ENCODE measurements at places on chromosomes 2 and 18.

DNA sequence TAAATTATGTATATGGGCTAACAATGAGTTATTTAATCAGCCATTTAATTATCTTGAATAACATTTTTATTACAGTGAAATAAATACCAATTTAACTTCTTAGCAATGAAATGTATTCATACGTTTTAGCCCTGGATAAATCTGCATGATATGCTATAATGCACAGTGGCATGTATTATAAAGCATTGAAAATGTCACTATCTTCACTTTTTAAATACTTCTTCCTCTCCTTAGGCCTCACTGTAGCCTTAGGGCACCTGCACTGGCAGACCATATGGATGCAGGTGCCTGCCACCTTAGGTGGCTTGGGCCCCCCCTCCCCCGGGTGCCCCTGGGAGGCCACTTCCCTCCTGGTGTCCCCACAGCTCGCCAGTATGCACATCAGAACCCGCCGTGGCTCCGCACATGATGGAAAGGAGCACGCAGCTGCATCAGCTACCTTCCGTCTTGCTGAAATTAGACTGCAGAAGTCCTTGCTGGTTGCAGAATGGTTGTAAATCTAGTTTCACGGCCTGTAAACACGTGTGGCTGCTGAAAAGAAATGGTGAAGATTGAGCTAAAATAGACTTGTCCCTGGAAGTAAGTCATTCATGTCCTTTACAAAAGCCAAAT is 56.7 kb downstream of the ADI1 start:
- no peak for DNase-seq

GRCh38 chr2:99414566-99414965 is 75.3 kb downstream of the REV1 start:
- no peak for DNase-seq

GRCh38 chr2:79892123-79892522 is 379.3 kb downstream of the CTNNA2 start:
- DNase-seq: no peak

GRCh38 chr2:224831530-224831929 is 115.4 kb upstream of the CCDC195 start:
- DNase-seq: no peak

GRCh38 chr2:11419781-11420180 is 46.2 kb downstream of the E2F6 start:
- peak; percentile 68 for DNase-seq

DNA sequence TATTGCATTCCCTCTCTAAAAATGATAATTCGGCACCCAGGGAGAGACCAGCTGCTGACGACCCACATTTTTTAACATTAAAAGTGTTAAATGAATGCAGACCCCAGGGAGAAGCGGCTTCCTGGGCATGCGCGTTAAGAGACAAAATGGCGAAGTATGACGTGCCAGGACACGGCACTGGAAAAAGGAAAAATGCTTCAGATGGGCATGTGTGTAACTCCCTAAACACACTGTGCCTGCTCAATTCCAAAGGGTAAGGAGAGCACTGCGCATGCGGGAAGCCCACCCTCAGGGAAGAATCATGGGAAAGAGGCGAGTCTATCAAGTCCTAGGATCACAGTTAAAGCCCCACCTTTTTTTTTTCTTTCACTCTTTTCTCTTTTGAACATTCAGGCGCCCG is 58.1 kb downstream of the CYP26B1 start:
- DNase-seq: no peak

- no peak for DNase-seq
These were observed 233.9 kb downstream of the VAPA start for GRCh38 chr18:10147752-10148151.

DNA sequence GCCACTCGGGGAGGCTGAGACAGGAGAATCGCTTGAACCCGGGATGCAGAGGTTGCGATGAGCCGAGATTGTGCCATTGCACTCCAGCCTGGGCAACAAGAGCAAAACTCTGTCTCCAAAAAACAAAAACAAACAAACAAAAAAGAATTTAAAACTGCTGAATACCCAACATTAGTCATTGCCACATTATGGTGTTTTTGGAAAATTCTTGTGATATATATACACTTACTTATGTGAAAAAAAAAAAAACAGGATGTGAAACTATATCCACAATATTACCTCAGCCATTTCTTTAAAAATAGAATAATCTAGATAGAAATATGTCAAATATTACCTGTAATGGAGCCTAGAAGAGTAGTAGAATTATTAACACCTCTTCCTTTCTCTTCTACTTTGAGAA is 288.3 kb upstream of the FN1 start:
- DNase-seq: no peak

GRCh38 chr2:241617431-241618154 is 19.4 kb downstream of the THAP4 start:
- no peak for DNase-seq

- DNase-seq: no peak
These were observed 2.3 kb downstream of the FEV start for GRCh38 chr2:218982586-218983262.

DNA sequence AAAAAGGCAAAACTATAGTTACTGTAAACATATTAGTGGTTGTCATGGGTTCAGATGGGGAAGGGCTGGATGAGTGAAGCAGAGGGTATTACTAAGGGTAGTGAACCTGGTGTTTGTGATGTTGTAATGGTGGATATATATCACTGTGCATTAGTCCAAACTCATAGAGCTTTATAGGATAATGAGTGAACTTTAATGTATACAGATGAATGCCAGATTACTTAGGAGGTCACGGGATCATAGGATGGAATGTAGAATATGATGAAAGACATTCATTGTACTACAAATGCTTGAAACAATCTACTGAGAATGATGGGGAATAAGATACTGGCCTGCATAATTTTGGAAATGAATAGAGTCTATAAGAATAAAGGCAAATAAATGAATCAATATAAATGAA is 226.7 kb upstream of the ZNF804A start:
- DNase-seq: no peak

DNA sequence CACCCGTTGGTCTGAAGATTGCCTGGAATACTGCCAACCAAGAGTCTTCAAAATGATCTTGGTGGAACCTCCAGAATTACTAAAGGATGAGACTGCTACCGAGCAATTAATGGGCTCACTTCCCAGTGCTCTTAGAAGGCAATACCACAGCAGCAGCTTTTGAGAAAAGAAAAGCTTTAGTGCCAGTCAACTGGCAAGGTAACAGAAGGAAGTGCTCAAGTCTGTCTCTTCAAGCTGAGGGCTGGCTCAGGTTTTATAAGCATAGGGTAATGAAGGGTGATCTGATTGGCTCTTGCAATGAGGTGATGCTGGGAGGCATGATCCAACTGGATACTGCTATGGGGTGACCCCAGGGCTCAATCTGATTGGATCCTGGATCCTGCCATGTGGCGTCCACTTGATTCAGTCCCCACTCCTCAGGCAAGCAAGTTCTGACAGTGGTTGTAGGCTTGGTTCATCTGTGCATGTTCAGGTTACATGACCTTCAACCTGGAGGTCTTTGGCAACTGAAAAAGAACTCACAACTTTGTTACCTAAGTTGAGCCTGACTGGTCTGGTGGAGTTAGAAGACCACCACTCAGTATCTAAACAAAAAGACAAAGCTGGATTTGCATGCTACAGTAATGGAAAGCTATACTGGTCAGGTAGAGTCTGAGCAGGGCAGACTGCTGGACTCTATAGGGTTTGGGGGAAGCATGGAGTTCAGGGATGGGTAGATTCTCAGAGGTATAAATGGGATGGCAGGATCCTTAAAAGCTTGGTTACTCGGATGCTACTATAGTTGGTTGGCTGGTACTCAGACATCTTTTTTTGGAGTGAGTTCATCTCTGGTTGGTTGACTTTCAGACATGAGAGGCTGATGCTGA is 14.0 kb upstream of the RIF1 start:
- DNase-seq: no peak

DNA sequence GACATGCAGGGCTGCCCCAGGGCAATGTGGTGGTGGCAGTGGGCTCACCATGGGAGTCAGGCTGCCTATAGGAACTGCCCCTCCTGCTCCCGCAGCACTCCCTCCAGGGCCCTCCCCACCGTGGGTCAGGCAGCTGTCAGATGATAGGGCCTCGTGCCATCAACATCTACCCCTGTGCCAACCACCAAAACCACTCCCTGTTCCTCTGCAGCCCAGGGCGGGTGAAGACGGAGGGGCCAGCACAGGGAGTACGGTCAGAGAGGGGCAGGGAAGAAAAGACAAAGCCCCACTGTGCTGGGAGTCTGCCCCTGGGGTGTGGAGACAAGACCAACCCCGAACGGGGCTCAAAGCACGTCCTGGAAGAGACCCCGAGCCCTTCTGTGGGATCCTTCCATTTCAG is 97.4 kb downstream of the TNS1 start:
- DNase-seq: no peak

GRCh38 chr2:97919858-97920257 is 75.9 kb downstream of the TMEM131 start:
- DNase-seq: no peak

DNA sequence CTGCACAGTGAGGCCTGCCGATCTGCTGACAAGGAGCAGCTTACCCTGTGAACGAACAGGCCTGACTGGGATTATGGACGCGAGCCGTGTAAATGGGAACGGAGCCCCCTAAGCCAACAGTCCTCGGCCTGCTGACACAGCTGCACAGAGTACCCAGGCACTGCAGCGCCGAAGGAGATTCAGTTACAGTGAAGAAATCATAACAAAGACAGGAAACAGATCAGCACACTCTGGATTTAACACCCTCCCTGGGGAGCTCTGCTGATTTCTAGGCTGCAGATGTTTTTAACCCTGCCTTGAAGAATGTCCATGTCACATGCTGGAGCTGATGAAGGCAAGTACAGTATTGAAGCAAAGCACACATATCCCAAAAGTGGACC is 43.4 kb downstream of the COLEC12 start:
- DNase-seq: peak; percentile 90

- DNase-seq: no peak
These were observed 272.3 kb upstream of the EPHA4 start for GRCh38 chr2:221844212-221845020.

DNA sequence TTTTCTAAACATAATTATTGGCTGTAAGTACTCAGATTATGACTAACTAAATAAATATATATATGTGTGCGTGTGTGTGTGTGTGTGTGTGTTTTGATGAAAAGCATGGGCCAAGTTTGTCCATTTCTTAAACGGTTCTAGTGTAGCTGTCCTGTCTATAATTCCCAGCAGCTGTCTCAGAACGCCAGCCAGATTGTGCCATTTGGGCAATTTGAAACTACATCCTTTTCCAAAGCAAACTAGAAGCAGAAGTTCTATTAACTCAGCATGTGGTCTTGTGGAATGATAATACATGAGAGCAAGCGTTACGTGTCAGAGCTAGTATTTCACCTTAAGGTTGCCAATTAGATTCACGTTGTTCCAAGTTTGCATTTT is 1.7 kb downstream of the ARHGAP28 start:
- peak; percentile 86 for DNase-seq

- DNase-seq: no peak
These were observed 435 bp downstream of the ADCY3 start for GRCh38 chr2:24919506-24920097.

GRCh38 chr2:28681606-28682005 is 70.0 kb upstream of the PPP1CB start:
- no peak for DNase-seq

DNA sequence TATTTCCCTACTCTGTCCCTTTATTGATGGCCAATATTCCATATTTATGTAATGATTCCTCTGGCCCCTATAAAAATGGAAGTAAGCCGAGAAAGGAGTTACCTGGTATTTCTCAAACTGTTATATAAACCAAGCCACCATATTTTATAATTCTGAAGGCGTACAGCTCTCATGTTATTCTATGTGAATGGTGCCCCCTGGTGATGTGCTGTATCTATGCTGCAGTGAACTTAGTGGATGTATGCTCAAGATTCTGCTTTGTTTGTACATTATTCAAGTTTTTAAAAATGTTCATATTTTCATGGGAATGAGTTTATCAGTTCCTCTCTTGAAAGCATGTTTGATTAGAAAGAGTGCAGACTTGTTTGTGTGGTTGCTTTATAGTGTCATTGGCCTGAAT is 194.5 kb upstream of the LRRTM1 start:
- DNase-seq: peak; percentile 48

- DNase-seq: peak; percentile 70
These were observed 5.5 kb downstream of the NHEJ1 start for GRCh38 chr2:219155054-219155644.

GRCh38 chr2:49236316-49236715 is 82.0 kb upstream of the FSHR start:
- no peak for DNase-seq

DNA sequence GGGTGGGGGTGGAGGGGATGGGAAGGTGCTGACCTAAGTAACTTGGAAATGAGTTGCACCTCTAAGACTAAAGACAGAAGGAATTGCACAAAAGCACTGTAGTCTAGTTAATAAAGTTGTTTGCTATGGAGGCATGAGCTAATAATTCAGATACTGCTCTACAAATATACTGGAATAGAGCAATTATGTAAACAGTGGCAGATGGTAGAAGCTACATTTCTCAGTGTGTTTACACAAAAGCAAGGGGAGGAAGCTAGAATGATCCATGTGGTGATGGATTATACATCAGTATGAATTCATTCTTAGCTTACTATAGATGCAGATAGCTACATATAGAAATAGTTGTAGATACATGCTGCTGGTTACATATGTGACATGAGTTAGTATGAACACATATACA is 27.6 kb upstream of the UBE2F start:
- DNase-seq: no peak

GRCh38 chr18:72444798-72445155 is 99.4 kb downstream of the CBLN2 start:
- DNase-seq: no peak

DNA sequence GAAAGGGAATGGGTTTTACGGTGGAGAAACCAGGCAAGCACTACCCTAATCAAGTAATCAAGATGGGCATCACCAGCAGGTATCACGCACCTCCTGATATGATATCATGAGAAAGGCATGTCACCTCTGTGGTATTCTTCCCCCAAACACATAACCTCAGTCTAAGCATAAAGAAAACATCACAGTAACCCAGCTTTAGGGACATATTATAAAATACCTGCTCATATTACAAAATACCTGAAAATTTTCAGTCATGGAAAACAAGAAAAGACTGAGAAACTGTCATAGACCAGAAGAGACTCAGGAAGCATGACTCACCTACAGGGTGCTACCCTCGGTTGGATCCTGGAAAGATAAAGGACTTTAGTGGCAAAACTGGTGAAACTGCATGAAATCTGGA is 30.5 kb downstream of the GCKR start:
- DNase-seq: no peak

- DNase-seq: no peak
These were observed 344.9 kb downstream of the TDRD15 start for GRCh38 chr2:21468624-21469023.

DNA sequence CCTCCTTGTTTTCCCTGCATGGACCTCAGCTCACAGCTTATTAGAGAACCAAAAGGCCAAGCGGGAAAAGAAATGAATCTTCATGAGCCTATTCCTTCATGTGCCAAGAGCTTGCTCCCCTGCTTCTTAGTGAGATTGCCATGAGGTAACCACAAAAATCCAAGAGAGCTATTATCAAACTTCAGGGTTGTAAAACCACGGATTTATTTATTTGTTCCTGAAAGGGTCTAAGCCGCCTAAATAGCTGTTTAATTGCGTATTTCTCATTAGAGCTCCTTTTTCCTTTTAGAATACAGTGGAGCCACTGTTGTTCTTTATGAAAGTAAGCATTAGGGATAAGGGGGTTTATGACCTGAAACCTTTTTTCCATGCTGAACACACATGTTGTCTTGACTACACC is 58.0 kb downstream of the SRD5A2 start:
- DNase-seq: peak; percentile 32

- no peak for DNase-seq
These were observed 13.2 kb downstream of the SRSF7 start for GRCh38 chr2:38737925-38738324.
